CD4-positive, alpha-beta T cell treated with Interferon gamma for 1 hour (primary cell): ENCODE measurements at places on chromosomes 6 and 20.
A peak's percentile ranks its signal among the peaks of the same experiment; 100 is the strongest.

GRCh38 chr6:49582529-49582928 is 32.1 kb downstream of the C6orf141 start:
- no peak for DNase-seq

GRCh38 chr6:22401206-22401605 is 104.4 kb upstream of the PRL start:
- no peak for DNase-seq

GRCh38 chr6:36235309-36235708 is 34.6 kb upstream of the PNPLA1 start:
- DNase-seq: no peak

- no peak for DNase-seq
These were observed 38.8 kb downstream of the SUMO4 start for GRCh38 chr6:149438855-149439254.

DNA sequence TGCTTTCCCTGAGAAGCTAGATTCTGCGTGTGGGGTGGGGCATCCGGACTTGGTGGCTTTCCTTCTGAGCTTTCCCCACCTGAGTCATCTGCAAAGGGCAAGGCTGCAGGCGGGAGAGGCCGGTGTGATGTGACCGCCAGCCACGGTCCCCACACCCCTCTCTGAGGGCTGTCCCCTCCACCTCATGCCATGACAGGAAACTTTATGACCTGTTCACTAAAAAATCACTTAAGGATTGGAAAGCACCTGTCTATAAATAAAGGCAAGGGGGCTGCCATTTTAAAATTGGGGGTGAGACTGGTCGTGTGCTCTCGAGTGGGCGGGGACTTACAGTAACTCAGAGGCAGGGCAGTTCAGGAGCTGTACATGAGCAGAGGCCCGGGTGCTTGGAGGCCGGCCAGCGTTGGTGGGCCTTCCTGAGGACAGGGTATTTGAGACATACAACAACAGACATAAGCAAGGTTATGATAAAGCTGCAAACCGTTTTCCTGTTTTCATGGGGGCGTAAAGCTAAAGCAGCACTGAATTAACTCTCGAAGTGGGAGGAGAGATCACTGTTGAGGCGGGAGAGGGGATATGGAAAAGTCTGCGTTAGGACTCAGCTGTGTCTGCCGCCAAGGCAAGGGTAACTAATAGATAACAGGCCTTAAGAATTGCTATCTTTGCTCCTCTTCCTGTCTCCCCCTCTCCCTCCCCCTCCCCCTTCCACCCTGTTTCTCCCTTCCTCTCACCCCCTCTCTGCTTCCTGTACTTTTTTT is 16.1 kb upstream of the SERPINB1 start:
- DNase-seq: peak; percentile 78

DNA sequence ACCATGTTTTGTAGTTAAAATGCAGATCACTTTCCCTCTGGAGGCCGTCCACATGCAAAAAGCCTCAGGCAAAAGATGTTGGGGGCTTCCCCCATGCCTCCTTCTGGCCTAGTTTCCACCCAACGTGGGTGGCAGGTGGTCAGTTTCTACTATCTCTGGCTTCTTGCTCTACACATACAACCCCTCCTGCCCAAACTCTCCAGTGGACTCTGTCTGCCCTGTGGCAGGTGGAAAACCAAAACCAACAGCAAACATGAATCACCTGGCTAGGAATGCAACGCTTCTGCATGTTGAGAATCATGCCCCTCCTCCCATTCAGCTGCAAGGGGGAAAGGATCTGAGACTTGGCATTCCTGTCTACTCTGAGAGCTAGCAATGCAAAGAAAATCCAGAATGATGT is 94.8 kb downstream of the MBOAT1 start:
- DNase-seq: no peak

DNA sequence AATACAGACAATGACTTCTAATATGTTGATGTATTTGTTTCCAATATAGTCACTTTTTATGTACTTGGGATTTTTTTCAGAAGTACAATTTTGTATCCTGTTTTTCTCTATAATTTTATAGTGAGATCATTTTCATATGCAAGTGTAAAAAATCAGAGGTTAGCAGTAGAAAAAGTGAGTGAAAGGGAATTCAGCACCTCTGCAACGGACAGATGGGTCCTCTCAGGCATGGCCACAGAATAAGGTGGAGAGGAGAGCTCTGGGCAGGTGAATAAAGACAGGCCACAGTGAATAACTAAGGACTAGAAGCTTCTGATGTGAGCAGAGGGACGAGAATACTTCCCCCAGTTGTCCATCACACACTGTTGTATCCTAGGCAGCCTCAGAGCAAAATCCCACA is 210.1 kb upstream of the CNR1 start:
- DNase-seq: no peak

GRCh38 chr20:44888226-44889103 is 3.0 kb downstream of the YWHAB start:
- DNase-seq: no peak

- no peak for DNase-seq
These were observed 4.0 kb upstream of the CDH22 start for GRCh38 chr20:46312075-46312944.

- no peak for DNase-seq
These were observed 34.0 kb upstream of the NUP153 start for GRCh38 chr6:17740559-17741220.

- no peak for DNase-seq
These were observed 30.4 kb downstream of the HECA start for GRCh38 chr6:139165324-139165723.

GRCh38 chr20:47791084-47791599 is 5.9 kb upstream of the SULF2 start:
- no peak for DNase-seq

GRCh38 chr6:111626441-111626840 is 20.8 kb upstream of the TRAF3IP2 start:
- no peak for DNase-seq

- DNase-seq: no peak
These were observed 2.4 kb downstream of the MARCKS start for GRCh38 chr6:113859349-113860180.

GRCh38 chr6:108557494-108558371 is 3.0 kb upstream of the FOXO3 start:
- DNase-seq: peak; percentile 87

GRCh38 chr6:112016320-112016719 is 37.6 kb upstream of the CCN6 start:
- no peak for DNase-seq

- DNase-seq: no peak
These were observed 3.4 kb upstream of the RSPO4 start for GRCh38 chr20:1005452-1006027.

DNA sequence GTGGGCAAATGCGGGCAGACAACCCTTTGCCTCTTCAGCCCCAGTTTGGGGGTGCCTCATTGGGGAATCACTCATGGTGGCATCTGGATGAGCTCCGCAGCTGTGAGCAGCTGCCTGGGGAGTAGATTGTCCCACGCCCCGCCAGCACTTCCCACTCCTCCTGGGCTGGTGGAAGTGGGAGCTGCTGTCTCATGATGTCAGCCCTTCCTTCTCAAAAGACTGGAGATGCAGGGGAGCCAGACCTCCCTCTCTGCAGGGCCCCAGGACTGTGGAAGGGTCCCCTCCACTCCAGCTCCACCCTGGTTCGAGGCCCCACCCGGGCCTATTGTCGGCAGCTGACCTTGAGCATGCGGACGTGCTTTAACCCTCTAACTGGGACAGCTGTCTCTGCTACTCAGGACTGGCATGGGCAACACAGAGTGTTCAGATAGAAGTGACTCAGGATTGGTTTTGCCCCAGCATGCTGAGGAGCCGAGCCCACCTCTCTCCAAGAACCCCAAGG is 2.0 kb downstream of the UNC93A start:
- no peak for DNase-seq

DNA sequence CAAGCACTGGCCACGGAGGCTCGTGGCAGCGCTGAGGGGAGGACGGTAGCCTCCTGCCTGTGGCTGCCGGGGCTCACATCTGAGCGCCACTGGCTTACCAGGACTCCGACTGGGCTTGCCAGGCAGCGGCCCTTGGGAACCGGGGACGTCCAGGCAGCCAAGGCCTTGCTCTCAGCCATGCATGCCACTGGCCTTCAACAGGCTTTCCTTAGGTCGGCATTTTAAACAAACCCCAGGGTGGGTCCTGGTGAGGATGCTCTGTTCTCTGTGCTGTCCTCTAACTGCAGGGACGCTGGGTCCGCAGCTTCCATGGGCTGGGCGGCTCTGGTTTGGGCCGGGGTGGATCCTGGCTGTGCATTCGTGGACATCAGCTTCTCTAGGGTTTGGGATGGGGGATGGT is 59.1 kb upstream of the BHLHE23 start:
- DNase-seq: no peak

DNA sequence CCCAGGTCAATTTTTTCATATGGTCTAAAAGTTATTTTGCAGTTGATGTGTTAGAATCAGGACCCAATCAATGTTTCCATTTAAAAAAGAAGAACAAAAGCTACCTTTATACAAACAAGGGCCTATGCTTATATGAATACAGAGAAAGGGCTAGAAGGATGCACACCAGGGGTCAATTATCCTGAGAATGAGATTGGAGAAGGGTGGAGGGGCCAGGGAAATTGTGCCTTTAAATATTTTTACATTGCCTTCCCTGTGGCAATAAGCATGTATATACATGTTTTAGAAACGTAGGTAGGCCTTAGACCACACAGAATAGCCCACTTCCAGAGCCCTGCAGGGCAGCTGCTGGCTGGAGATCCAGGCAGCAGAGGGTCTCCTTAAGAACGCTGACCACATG is 12.7 kb downstream of the EXOC2 start:
- no peak for DNase-seq

DNA sequence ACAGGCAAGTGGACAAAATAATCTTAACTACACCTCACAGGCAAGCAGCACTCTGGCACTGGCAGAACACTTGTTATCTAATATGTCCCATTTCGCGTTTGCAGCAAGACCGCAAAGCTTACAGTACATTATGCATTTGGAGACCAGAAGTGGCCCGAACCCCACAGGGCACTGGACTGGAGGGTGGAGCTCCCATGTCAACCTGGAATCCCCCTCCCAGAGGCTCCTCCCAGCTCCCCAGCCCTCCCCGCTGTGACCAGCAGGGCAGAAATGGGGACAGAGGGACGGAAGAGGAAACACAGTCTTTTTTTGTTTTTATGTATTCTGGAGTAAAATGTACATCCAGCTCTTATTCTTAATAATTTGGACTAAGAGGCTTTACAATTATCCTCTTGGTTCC is 263.7 kb downstream of the SMOC2 start:
- no peak for DNase-seq

GRCh38 chr20:32010101-32010500 is at the start of gene CCM2L:
CCM2L (plus strand) TSS chr20:32010438; CDS start chr20:32010455, 17 bp downstream.
- no peak for DNase-seq

GRCh38 chr6:38282911-38283310 is 356.8 kb downstream of the BTBD9 start:
- DNase-seq: no peak

- no peak for DNase-seq
These were observed 7.2 kb upstream of the SDCBP2 start for GRCh38 chr20:1335961-1336698.
